ENCODE measurements at places on chromosomes 11 and 22. TPM values are rescaled to one million over a fixed set of nuclear protein-coding genes. Genes with fewer than 3 reads are reported as not detected.

The RIMBP3C gene
- total RNA-seq = not detected

- H3K27me3 ChIP-seq = no peaks in the 10 kb centered on the region
- DNase-seq = no peak
- peaks cover 11% of the 10 kb centered on the region for H3K4me1 ChIP-seq
- no peak overlapping the region for H3K27ac ChIP-seq
- H3K4me3 ChIP-seq = no peak overlapping the region
Observed at GRCh38 chr22:36398601-36399471, 11.1 kb upstream of the MYH9 start.

DNA sequence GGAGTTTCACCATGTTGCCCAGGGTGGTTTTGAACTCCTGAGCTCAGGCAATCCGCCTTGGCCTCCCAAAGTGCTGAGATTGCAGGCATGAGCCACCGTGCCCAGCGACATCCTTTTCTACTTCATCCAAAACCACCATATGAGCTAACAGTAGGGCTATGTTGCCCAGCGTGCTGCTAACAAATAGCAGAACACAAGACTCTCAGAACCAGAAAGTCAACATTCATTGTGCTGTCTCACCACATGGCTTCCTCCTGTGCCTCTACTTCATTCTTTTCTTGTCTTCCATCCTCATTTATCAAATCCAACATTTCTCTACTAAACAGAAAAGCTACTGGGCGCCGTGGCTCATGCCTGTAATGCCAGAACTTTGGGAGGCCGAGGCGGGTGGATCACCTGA, 12.0 kb upstream of the DENND5A start:
- no peak overlapping the region for H3K4me3 ChIP-seq
- no peak overlapping the region for H3K27ac ChIP-seq
- H3K36me3 ChIP-seq = no peaks in the 10 kb centered on the region
- no peak for DNase-seq

The TSSK2 gene
- not detected for total RNA-seq

The BDNF gene
- total RNA-seq = 0.06 TPM

- no peaks in the 10 kb centered on the region for H3K4me1 ChIP-seq
- peak within 1 kb of the TSS; percentile 38 for H3K4me3 ChIP-seq
- H3K27ac ChIP-seq = no peak within 1 kb of the TSS
- H3K27me3 ChIP-seq = no peaks in the 10 kb centered on the region
Observed at GRCh38 chr11:134331354-134332188, at the start of gene GLB1L2. TSS of gene GLB1L2 (plus strand) at chr11:134331988. CDS start at chr11:134332062, 74 bp downstream.

The TYR gene
- not detected for total RNA-seq

The OR56A3 gene
- total RNA-seq = not detected

DNA sequence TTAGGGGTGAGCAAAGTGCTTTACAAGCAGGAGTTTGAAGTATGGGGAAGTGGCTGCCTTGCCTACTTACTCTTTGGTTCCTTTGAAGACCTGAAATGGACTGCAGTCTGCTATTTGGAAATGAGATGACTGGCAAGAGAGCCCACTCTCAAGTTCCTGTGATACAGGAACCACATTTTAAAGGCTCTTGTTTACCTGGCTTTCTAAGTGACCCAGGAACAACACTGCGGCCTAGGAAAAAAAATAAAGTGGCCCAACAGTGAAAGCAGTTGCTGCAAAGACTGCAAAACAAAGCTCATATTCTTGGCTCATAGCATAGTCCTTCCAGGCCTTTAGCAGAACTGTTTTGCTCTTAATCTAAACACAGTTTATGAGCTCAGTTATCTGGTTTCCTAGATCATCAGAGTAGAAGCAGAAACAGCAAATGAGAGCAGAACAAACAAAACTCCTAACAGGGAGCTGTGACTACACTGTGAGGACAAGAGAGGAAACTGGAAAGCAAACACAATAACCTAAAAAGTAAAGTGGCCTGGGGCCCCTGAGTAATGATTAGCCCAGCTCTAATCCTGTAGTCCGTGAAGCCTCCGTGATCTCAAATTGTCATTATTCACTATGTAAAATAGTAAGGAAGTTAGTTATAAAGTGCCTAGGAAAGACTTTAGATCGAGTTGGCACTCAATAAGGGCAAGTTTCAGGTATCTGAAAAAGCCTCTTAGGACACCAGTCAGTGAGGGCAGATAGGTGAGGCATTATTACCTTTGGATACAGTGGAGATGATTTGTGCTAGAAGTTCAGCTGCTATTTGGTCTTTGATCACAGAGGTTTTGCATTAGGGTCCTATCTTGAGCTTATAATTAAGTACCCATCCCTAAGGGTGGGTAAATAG, 11.5 kb downstream of the CCDC117 start:
- peaks cover 55% of the 10 kb centered on the region for H3K36me3 ChIP-seq
- H3K4me3 ChIP-seq = no peak overlapping the region
- peak overlapping the region; percentile 69 for H3K27ac ChIP-seq
- DNase-seq = no peak

The TREH gene
- not detected for total RNA-seq

GRCh38 chr11:1879342-1879940, 12.3 kb downstream of the PRR33 start:
- no peaks in the 10 kb centered on the region for H3K36me3 ChIP-seq
- DNase-seq = peak; percentile 48
- no peak overlapping the region for H3K27ac ChIP-seq
- no peak overlapping the region for H3K4me3 ChIP-seq

The IGLL1 gene
- total RNA-seq = not detected

The CREB3L1 gene
- 0.07 TPM for total RNA-seq

DNA sequence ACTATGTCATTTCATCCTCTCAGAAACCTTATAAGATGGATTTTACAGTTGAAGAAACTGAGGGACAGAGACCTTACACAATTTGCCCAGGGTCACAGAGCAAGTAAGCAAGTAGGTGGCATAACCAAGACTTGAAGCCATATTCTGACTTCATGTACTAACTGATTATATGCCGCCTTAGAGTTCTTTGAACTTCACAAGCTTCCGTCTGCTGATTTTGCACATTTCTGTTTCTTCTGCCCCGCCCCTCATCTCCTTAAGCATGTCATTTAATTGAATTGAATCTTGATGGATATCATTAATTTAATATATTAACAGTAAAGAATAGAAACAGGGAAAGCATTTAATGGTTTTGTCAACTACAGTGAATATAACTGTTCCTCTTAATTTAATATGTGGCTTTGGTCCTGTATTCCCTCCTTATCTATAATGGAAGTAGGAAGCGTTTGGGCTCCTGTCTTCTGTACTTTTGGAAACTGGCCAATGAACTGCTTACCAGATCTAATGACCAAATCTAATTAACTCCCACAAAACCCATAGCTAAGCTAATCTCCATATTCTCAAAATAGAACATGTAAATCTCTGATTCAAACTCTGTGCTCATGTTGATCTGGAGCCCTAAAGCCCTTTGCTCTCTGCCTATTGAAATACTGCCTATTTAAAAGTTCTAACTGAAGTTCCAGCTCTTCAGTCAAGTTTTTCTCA, 30.4 kb downstream of the SIK2 start:
- H3K4me3 ChIP-seq = no peak overlapping the region
- peak overlapping the region; percentile 56 for H3K27ac ChIP-seq
- no peak for DNase-seq
- H3K27me3 ChIP-seq = no peaks in the 10 kb centered on the region
- no peaks in the 10 kb centered on the region for H3K36me3 ChIP-seq
- no peaks in the 10 kb centered on the region for H3K4me1 ChIP-seq

- no peaks in the 10 kb centered on the region for H3K4me1 ChIP-seq
- no peaks in the 10 kb centered on the region for H3K27me3 ChIP-seq
- H3K27ac ChIP-seq = no peak overlapping the region
Observed at GRCh38 chr11:33377412-33378370, 120.5 kb downstream of the HIPK3 start.

- no peaks in the 10 kb centered on the region for H3K27me3 ChIP-seq
- H3K36me3 ChIP-seq = no peaks in the 10 kb centered on the region
- no peak for DNase-seq
- no peak overlapping the region for H3K4me3 ChIP-seq
- H3K4me1 ChIP-seq = no peaks in the 10 kb centered on the region
Observed at GRCh38 chr11:103940551-103940950, 95.9 kb upstream of the DDI1 start.

The XRCC6 gene
- total RNA-seq = 94.2 TPM

The PKP3 gene
- not detected for total RNA-seq

DNA sequence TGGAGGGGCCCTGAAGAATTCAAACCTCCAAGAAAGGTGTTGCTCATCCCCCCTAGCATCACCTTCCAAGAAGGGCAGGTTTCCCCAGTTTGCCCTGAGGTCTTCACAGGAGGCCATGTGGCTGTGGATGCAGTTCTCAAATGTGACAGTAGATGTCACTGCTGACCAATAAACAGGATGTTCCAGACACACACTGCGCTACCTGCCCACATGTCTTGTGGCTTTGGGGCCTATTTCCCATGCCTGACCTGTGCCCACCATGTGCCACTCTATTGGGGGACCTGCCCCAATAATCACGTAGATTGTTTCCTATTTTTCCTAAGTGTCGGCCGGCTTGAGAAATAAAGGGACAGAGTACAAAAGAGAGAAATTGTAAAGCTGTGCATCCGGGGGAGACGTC, 4.5 kb downstream of the GSTT2 start:
- H3K27me3 ChIP-seq = no peaks in the 10 kb centered on the region
- H3K27ac ChIP-seq = no peak overlapping the region
- H3K4me1 ChIP-seq = no peaks in the 10 kb centered on the region
- no peak for DNase-seq

DNA sequence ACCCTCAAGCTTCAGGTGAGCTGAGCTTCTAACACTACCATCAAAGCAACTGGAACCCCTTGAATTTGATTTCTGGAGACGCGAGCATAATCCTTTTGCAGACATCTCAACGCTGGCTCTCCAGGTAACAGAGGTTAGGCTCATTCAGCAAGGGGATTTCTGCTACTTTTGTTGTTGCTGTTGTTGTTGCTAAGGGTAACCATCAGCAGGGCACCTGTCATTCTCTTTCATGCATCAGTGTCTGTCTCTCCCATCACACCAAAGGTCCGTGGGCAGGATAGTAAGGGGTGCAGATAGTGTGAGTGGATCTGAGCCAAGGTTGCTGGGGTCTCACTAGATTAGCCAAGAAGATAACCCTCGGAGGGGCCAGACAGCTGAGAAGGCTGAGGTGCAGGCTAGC, 90.3 kb downstream of the TP53I11 start:
- H3K4me3 ChIP-seq = no peak overlapping the region
- H3K27me3 ChIP-seq = no peaks in the 10 kb centered on the region
- DNase-seq = no peak
- no peak overlapping the region for H3K27ac ChIP-seq
- H3K36me3 ChIP-seq = no peaks in the 10 kb centered on the region
- H3K4me1 ChIP-seq = no peaks in the 10 kb centered on the region

GRCh38 chr22:29071261-29072045, 1.4 kb upstream of the KREMEN1 start:
- H3K27ac ChIP-seq = no peak overlapping the region
- H3K36me3 ChIP-seq = no peaks in the 10 kb centered on the region
- H3K4me1 ChIP-seq = no peaks in the 10 kb centered on the region
- DNase-seq = peak; percentile 58
- H3K27me3 ChIP-seq = no peaks in the 10 kb centered on the region

DNA sequence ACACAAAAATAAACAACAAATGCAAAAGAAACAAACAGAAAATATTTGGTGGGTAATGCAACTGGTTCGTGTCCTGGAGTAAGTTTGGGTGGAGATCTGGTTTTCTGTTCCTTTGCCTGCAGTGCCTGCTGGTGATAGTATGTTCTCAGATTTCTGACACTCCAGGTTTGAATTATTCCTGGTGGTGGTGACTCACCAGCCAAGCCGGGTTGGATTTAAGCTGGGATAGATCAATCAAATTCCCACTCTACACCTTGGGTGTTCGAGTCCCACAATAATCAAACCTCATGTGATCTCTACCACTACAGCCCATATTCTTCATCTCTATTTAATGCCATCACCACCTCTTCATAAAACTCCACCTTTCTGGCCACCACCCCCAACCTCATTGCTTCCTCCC, 421.8 kb downstream of the NTM start:
- no peaks in the 10 kb centered on the region for H3K4me1 ChIP-seq
- no peaks in the 10 kb centered on the region for H3K36me3 ChIP-seq
- H3K27ac ChIP-seq = no peak overlapping the region
- no peak overlapping the region for H3K4me3 ChIP-seq
- no peaks in the 10 kb centered on the region for H3K27me3 ChIP-seq
- no peak for DNase-seq

The CCDC134 gene
- 3.2 TPM for total RNA-seq

- no peak overlapping the region for H3K4me3 ChIP-seq
- H3K4me1 ChIP-seq = peaks cover 4% of the 10 kb centered on the region
- no peaks in the 10 kb centered on the region for H3K36me3 ChIP-seq
- no peak for DNase-seq
- no peak overlapping the region for H3K27ac ChIP-seq
Observed at GRCh38 chr22:32199341-32199740, 5.5 kb downstream of the RFPL2 start.

- no peaks in the 10 kb centered on the region for H3K36me3 ChIP-seq
- H3K27me3 ChIP-seq = no peaks in the 10 kb centered on the region
Observed at GRCh38 chr11:108632041-108632704, 32.7 kb upstream of the DDX10 start.

DNA sequence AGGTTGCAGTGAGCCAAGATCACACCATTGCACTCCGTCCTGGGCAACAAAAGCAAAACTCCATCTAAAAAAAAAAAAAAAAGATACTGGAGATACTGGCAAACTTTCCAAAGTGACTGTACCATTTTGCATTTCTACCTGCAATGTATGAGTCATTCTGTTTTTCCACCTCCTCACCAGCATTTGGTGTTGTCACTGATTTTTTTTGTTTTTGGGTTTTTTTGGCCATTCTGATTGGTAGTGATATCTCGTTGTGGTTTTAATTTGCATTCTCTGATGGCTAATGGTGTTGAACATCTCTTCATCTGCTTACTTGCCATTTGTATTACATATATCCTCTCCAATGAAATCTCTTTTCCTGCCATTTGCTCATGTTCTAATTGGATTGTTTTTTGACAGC, 12.0 kb upstream of the RBX1 start:
- no peaks in the 10 kb centered on the region for H3K27me3 ChIP-seq
- H3K4me1 ChIP-seq = no peaks in the 10 kb centered on the region
- H3K36me3 ChIP-seq = no peaks in the 10 kb centered on the region
- DNase-seq = no peak

GRCh38 chr11:123247496-123247799, 52.4 kb upstream of the CLMP start:
- H3K36me3 ChIP-seq = no peaks in the 10 kb centered on the region
- H3K27ac ChIP-seq = no peak overlapping the region
- no peak overlapping the region for H3K4me3 ChIP-seq
- no peak for DNase-seq
- no peaks in the 10 kb centered on the region for H3K4me1 ChIP-seq

The GSC2 gene
- total RNA-seq = not detected

GRCh38 chr22:45205276-45205925, 35.3 kb downstream of the KIAA0930 start:
- no peaks in the 10 kb centered on the region for H3K4me1 ChIP-seq
- no peaks in the 10 kb centered on the region for H3K27me3 ChIP-seq
- peaks cover 14% of the 10 kb centered on the region for H3K36me3 ChIP-seq
- no peak for DNase-seq
- no peak overlapping the region for H3K27ac ChIP-seq
- H3K4me3 ChIP-seq = no peak overlapping the region
